Urothelium cell line (cell line): ENCODE measurements at places on chromosomes 12 and 14.

DNA sequence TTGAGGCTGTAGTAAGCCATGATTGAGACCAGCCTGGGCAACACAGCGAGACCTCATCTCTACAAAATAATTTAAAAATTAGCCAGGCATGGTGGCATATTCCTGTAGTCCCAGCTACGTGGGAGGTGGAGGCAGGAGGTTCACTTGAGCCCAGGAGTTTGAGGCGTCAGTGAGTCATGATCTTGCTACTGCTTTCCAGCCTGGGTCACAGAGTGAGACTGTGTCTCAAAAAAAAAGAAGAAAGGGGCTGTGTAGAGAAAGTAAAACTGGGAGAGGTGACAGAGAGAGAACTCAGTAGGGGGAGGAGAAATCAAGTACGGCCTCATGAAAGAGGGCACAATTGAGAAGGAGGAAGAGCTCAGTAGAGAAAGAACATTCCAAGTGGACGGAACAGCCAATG, 12.4 kb downstream of the TECPR2 start:
- no peak for DNase-seq

GRCh38 chr12:113919791-113920190, 46.3 kb downstream of the RBM19 start:
- DNase-seq = no peak

GRCh38 chr14:95341115-95341514, 21.4 kb upstream of the CLMN start:
- DNase-seq = no peak

GRCh38 chr12:72267974-72268373, 4.2 kb upstream of the TRHDE start:
- DNase-seq = no peak

- DNase-seq = no peak
These were observed 76.4 kb downstream of the GPATCH2L start for GRCh38 chr14:76228138-76228537.

- no peak for DNase-seq
These were observed 40.1 kb upstream of the DUSP6 start for GRCh38 chr12:89392391-89392790.

- DNase-seq = peak; percentile 38
These were observed 1.5 kb upstream of the KTN1 start for GRCh38 chr14:55578511-55578910.

DNA sequence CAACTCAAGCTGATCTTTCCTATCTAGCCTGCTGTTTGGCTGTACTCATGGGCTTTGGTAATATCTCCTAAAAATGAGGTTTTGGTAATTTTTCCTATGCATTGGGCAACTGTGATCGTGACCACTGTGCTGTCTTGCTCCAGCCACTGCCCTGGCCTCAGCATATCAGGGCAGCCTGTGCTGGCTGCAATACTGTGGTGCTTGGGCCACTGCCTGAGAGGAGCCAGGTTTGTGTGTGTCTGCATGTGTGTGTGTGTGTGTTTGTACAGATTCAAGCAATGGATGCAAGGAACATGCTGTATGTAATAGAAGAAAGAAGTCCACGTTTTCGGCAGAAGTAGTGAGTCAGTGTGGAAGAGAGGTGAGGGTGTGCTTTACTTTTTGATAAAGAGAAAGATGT, 13.0 kb downstream of the ERG28 start:
- no peak for DNase-seq

DNA sequence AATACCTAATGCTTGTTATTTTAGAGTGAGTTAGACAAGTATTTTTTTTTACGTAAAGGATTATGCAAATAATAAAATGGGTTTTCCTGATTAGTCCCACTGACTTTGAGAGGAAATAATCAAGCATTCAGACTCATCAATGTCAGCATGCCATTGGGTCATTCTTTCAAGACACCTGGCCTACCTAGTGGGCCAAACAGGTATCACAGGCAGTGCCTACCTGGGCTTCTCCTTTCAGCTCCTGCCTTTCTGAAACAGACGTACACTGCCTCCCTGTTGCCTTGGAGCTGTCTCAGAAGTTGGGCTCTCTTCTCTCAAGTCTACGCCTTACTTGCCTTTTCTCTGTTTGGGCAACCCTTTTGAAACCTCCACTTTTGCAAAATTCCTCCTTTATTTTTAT, 545.6 kb downstream of the SNAPC1 start:
- DNase-seq = no peak

DNA sequence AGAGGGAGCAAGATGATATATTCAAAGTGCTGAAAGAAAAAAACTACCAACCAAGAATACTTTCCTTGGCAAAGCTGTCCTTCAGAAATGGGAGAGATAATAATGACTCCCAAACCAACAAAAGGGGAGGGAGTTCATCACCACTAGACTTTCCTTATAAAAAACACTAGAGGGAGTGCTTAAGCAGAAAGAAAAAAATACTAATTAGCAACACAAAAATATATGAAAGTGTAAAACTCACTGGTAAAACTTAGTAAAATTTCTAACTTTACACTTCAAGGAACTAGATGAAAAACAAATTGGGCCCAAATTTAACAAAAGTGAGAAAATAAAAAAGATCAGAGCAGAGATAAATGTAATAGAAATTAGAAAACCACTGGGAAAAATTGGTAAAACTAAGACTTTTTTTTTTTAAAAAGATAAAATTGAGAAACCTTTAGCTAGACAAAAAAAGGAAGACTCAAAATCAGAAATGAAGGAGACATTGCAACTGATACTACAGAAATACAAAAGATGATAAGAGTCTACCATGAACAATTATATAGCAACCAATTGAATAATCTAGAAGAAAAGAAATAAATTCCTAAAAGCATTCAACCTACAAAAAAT, 60.4 kb upstream of the FAR2 start:
- no peak for DNase-seq

GRCh38 chr12:103877288-103877687, 36.3 kb upstream of the NT5DC3 start:
- DNase-seq = no peak

DNA sequence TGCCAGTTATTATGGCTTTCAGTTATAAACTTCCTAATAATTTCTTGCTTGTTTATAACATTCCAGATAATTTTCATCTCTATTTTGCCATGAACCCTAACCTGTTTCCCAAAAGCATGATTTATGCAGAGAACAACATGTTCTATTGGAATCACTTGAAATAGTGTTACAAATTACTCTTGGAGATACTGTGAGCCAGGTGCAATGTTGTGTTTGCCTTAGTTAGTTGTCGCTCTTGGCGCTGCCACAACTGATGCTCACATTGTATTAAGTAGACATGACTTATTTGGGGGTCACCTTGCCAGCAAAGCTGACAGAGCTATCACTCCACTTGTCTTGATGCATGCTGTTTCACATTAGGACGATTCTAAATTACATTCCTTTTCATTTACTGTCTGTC, 49.4 kb downstream of the TSPAN8 start:
- DNase-seq = no peak

DNA sequence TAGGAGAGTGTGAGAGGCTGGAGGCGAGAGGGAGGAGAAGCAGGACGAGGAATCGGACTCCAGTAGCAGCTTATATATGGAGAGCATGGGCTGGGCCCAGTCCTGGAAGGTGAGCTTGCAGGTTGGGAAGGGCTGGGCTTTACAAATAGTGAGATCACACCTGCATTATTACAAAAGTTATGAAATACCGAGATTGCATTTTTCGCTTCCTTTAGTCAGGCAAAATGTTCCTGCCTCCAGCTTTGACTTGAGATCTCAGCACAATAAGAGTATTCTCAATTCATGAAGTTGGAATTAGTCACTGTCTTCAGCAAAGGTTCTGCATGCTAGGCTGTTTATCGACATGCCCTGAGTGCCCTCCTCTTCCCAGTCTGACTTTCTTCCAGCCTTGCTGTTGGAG, at the start of gene KRT6B:
Gene KRT6B (minus strand): TSS at position 46 of the 400 bp plus-strand sequence. CDS start 68 bp downstream, outside the sequence.
- DNase-seq = no peak

DNA sequence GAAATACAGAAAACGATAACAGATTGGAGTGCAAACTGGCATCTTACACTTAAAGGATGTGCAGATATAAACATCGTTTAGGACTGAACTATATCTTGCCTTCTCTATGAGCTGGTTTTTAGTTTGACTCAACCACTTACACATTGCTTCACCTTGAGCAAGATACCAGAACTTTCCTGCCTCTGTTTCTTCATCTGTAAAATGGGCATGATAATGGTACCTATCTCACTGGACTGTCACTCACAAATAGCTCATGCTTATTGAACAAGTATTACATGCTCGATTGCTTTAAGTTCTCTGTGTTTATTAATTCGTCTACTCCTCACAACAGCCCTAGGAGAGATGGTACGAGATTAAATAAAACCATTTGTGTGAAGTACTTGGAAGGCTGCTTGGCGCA, 7.7 kb downstream of the FZD10 start:
- DNase-seq = no peak

GRCh38 chr14:74265301-74265965, 26.2 kb downstream of the VSX2 start:
- no peak for DNase-seq

GRCh38 chr12:48796976-48797375, 8.1 kb upstream of the ADCY6 start:
- no peak for DNase-seq

DNA sequence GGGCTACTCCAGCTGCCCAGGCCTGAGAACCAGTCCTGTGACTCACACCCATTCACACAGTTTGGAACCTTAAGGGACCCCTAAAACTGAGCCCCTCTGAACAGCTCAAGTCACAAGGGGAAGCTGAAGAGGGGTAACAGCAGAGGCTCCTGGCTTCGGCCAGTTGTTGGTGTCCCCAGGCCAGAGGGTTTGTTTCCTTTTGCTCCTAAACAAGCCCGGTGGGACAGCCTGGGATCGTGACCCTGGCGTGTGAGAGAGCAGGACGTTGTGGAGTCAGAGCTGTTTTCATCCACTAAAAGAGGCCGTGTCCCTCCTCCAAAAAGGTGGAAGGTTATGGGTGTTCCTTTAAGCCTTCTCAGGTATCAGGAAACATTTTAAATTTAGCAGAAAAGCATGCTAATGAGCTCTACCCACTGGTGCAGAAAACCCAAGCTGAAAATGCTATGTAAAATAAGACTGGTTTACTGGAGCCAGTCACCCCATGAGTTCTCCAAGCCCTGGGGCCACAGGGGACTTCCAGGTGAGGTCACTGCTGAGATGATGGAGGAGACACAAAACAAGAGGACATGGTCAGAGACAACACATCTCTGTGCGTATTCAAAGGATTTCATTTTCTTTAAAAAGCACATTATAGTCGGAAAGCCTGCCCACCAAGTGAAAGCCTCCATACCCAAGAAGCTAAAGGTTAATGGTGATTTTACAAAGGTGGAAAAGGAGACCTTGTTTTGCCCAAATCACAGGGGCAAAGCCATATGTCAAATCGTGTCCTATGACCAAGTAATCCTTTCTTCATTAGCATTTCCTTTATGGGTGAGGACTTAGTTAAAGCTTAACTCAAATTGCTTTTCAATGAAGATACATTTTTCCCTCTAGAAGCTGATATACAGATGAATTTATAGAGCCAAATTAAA, 14.1 kb downstream of the PRKAB1 start:
- DNase-seq = no peak

- DNase-seq = no peak
These were observed 22.1 kb downstream of the BAZ1A start for GRCh38 chr14:34853041-34853440.

- no peak for DNase-seq
These were observed 7.5 kb upstream of the SYNE3 start for GRCh38 chr14:95523815-95524448.

DNA sequence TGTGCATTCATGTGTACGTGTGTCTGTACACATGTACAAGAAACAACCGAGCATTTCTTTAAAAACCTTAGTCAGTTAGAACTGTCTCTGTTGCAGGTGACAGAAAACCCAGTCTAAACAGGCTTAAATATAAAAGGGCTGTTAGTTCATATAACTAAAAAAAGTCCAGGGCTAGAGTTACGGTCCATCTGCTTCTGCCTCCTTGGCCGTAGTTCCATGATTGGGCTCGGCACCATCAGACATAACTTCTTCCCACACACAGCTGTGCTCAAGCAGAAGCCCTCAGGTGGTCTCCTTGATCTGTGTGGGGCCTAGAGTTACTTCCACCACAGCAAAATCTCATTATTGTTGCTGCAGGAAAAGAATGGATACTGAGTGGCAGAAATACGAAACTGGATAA, 34.6 kb downstream of the CKB start:
- no peak for DNase-seq

- DNase-seq = no peak
These were observed 17.7 kb upstream of the ADCK1 start for GRCh38 chr14:77782202-77782601.

- DNase-seq = no peak
These were observed 140.2 kb upstream of the CCDC196 start for GRCh38 chr14:66345986-66346385.

DNA sequence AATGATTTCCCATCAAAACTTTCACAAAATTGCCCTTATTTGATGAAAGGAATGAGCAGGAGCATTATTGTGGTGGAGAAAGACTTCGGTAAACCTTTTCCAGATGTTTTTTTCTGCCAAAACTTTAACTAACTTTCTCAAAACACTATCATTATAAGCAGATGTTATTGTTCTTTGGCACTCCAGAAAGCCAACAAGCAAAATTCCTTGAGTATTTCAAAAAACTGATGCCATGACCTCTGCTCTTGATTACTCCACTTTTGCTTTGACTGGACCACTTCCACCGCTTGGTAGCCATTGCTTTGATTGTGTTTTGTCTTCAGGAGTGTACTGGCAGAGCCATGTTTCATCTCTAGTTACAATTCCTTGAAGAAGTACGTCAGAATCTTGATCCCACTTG, 29.7 kb upstream of the RAB21 start:
- no peak for DNase-seq

GRCh38 chr12:106070611-106071010, 68.1 kb downstream of the NUAK1 start:
- DNase-seq = no peak

DNA sequence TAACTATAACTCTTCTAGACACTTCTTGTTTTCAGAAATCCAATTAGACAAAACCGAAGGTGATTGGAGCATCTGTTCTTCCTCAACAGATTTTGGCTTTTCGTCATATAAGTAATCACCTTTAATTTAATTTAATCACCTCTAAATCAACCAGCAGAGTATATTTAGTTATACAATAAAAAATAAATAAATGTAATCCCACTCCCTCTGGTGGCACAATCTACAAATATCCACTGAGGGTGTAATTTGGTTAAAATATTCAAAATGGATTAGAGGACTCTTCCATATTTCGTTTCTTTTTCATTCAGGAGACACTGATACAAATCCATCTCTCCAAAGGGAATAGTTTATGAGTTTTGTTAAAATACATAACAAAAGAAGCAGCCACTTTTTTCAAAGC, 18.3 kb upstream of the SLC35F4 start:
- no peak for DNase-seq

DNA sequence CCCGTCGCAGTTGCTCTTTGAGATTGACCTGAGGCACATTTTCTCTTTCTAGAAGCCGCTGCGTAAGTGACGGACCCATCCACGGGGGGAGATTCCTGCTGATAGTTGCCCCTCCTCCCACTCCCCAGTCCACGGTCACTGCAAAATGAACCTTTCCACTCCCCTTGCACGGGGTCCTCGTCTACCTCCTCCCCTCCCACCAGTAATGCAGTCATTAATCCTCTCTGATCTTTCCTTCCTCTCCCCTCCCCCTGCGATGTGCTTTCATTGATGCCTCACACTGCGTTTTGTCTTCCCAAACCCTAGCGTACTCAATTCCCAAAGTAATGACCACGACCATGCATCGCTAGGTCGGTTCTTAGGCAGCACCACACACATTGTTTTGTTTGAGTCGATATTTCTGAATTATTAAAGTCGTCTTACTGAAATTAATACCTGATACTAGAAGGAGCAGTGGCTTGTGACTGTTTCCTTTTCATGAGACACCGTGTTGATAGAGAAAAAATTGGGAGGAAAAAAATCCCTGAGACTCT, 857 bp downstream of the ETNK1 start:
- peak; percentile 18 for DNase-seq

GRCh38 chr12:132268674-132269073, 60.7 kb downstream of the GALNT9 start:
- DNase-seq = no peak
